ENCODE measurements at places on chromosomes 7 and 10. TPM values are rescaled to one million over a fixed set of nuclear protein-coding genes. Genes with fewer than 3 reads are reported as not detected.

Gene MAD1L1
- 56.2 TPM for total RNA-seq

Gene BMI1
- total RNA-seq: 17.3 TPM

Gene RAMP3
- total RNA-seq: not detected

Gene SORCS1
- 73.0 TPM for total RNA-seq

Gene CCDC172
- not detected for total RNA-seq

Gene UPK3B
- total RNA-seq: 0.88 TPM

Gene TLX1
- 2.9 TPM for total RNA-seq
